ENCODE measurements at places on chromosomes 2 and 18.

- no peak for DNase-seq
Measured at GRCh38 chr2:235494716-235495372, 1.0 kb downstream of the AGAP1 start.

DNA sequence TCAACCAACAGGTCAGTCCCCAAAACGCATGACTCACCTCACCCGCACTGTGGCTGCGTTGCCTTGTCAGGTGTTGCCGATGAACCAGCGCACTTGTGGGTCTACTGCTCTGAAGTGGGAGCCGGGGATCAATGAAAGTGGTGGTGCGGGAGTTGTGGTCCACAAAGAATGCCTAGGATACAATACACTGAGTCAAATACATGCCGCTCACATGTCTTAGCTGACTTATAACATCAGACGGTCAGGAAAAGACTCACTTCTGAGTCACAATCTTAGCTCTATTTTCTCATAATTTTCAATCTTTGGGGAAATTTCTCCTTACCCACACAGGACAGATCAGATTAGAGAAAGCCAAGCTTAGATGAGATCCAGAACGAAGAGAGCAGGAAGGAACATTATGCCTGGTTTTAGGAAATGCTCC lies 107.1 kb upstream of the STK17B start:
- no peak for DNase-seq

DNA sequence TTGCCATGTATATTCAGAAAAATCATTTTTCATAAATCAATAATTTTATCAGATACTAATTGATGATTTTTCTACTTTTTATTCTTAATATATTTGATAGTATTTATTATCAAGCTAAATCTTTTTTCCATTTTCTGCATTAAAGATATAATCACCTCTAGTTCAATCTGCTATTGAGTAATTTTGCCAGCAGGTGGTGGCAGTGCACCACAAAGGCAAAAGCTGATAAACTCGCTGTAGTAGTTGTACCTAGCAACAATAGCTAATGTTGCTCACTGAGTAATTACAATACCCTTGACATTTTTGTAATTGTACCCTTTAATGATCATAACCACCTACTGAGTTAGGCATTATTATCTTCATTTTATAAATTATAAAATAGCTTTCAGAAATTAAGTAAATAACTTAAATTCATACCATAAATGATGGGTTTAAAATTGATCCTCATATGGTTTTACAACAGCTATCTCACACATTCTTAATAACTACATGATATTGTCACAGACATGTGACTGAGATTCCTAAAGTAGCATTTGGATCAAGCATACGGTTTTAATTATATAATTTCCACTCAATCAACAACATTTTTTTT lies 52.0 kb upstream of the CALCRL start:
- DNase-seq, result peak; percentile 14

DNA sequence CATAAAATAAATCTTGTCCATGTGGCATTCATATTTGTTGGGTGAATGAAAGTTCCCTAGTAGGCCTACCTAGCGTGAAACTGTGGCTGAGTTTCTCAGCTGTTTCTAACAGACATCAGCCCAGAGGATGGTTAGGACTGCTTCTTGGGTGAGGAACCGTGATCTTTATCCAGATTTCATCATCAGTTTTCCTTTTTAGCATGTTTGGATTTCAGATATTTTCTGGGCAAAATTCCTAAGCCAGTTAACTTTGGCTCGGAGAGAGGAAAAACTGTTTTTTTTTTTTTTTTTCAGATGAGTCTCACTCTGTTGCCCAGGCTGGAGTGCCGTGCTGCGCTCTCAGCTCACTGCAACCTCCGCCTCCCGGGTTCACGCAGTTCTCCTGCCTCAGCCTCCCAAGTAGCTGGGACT lies 53.5 kb downstream of the DGKD start:
- DNase-seq, result no peak

GRCh38 chr2:109128616-109129355 lies at the start of gene SH3RF3:
Gene SH3RF3 (plus strand): TSS chr2:109129205.
- no peak for DNase-seq

- DNase-seq, result no peak
Measured at GRCh38 chr2:207792244-207792785, 22.6 kb upstream of the FZD5 start.

DNA sequence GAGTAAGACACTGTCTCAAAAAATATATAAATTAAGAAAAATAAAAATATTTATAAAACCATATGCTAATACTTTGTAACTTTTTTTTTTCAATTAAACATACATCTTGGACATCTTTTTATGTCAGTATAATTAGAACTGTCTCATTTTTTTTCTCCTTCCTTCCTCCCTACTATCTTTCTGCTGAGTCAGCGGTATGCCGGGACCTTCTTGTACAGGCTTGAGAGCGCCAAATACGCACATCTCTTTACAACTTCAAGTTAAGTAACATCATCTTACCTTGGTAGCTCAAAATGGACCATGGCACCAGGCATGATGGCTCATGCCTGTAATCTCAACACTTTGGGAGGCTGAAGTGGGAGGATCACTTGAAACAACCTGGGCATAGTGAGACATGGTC lies 153.4 kb downstream of the FAM161A start:
- no peak for DNase-seq

GRCh38 chr2:61888267-61889055 lies at the start of gene CCT4:
Gene CCT4 (minus strand): TSS chr2:61888656. CDS start chr2:61888507, 149 bp downstream.
- peak; percentile 77 for DNase-seq

DNA sequence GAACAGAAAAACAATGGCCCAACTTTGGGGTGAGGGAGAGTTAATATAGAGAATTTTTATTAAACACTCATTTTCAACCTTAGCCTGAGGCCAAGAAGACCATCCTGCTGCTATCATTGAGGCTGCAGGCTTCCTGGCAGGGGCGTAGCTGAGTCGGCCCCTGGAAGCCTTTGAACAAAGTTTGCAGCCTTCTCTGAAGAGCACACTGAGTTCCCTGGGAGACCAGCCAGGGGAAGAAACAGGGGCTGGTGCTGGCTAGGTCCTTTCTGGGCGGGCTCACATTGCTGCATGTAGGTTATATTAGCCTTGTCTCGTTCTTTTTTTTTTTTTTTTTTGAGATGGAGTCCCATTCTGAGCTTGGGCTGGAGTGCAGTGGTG lies 126.8 kb upstream of the HS6ST1 start:
- no peak for DNase-seq

DNA sequence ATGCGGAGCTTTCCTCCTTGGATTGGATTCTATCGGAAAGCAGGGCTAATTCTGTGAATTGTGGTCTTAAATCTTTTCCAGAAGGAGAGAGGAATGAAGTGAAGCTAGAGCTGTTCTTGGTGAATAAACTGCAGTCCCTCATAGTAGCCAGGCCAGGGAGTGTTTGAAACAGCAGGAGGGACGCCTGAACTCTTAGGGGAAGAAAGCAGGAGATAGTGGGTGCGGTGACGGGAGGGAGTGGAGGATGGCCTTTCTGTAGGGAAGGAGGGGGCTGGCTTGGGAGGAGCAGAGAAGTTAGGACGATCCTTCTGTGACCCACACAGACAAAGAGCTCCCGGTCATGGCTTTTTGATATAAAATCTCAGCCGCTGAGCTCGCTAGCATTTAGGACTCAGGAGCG lies 47.5 kb upstream of the KCNF1 start:
- no peak for DNase-seq

DNA sequence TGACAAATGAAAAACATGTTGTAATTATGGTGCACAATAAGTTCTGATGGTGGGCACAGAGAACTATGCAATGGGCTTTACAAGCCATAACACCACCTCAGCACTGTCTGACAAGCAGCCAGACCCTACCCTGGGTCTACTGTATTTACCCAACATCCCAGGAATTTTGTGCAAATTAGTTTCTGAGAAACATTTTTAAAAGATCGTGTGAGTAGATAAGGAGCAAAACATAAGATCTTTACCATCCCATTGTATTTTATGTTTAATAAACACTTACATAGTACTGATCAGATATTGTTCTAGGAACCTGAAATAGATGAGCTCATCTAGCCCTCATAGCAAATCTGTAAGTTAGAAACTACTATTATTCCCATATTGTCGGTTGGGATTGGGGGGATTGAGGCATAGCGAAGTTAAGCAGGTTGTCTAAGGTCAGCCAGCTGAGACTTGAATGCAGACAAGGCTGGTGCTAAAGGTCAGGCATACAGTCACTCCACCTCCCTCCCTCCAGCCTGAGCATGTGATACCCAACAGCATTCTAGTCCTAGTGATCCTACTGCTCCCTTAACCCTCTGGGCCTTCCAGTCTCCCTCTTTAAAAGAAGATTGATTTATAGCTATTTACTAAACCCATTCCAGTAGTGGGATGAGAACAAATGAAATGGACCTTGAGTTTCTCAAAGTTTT lies 67.4 kb upstream of the STAM2 start:
- no peak for DNase-seq

GRCh38 chr2:167861574-167862193 lies 385.7 kb downstream of the STK39 start:
- DNase-seq, result no peak

- DNase-seq, result no peak
Measured at GRCh38 chr2:83997889-83998288, 461.2 kb downstream of the SUCLG1 start.

DNA sequence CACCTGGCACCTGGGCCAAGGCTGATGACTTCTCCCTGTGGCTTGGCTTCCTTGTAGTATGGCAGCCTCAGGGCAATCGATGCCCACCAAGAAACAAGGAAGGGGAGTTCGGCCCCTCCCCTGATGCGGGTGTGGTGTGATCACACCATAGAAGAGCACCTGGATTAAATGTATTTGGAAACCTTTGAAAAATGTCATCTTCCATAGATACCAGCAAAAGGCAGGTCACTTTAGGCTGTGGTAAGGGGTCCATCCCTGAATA lies 198.2 kb downstream of the CYP26B1 start:
- DNase-seq, result no peak

GRCh38 chr2:232549655-232550353 lies 553 bp downstream of the TIGD1 start:
- DNase-seq, result no peak

- no peak for DNase-seq
Measured at GRCh38 chr2:57614988-57615387, 431.6 kb upstream of the VRK2 start.

GRCh38 chr2:35228584-35228983 lies 1127.0 kb upstream of the CRIM1 start:
- DNase-seq, result no peak

DNA sequence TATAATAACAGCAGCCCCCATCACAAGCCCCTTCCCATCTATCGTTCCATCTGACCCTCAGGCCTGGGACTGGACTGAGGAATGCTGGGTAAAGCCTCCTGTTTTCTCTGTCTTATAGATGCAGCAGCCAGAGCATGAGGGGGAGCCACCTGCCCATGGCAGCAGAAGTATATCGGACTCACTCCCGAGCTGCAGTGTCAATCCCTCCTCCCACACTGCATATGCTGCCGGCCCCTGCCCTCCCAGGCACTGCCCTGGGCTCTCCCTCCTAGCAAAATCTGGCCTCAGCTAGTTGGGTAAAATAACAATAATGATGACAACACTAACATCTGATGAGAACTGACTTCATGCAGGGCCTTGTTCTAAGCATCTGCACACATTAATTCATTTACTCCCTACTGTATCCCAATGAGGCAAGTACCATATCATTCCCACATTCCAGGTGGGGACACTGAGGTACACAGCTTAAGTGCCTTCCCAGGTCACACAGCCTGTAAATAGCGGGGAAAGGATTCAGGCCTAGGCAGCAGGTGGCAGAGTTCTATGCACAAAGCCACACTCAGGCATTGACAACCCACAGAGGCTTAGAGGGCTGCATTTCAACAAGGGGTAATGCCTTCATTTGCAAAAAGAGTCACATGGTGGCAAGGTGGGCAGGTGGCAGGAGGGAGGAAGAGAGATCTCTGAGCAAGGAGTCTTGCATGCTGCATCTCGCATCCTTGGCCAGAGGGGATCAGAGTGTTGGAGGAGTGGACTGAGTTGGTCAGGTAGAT lies 190.0 kb downstream of the ZBTB7C start:
- DNase-seq, result no peak

GRCh38 chr2:157785866-157786662 lies 90.1 kb downstream of the ACVR1 start:
- DNase-seq, result no peak

DNA sequence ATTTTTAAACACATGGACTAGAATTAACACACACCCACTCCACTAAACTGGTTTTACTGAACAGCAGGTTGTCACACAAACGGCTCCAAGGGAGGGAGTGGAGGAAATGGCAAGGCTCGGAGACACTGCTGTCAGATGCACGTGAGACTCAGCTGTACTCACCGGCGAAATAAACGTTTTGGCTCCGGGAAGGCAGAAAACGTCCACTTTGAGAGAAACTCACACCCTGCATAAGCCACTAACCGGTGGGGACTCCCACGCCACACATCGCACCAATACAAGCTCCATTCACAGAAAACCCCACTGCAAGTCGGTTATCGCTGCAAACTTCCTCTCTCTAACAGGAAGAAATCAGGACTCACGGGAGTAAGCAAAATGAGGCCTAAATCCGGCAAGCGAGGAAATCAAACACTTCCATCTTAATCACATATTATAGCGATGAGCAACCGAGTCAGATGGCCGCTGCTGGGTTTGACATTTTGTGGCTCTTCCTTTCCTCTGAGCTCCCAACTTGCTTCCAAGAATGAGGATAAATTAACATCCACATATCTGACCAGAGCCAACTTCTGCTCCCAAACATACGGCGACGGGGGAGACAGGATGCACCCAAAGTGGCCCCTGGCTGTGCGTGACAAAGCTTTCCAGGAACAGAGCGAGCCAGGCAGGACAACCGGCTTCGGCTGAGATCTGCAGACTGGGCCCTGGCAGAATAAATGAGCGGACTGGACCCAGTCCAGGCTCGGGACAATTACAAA lies 63.5 kb downstream of the HDAC4 start:
- DNase-seq, result no peak

DNA sequence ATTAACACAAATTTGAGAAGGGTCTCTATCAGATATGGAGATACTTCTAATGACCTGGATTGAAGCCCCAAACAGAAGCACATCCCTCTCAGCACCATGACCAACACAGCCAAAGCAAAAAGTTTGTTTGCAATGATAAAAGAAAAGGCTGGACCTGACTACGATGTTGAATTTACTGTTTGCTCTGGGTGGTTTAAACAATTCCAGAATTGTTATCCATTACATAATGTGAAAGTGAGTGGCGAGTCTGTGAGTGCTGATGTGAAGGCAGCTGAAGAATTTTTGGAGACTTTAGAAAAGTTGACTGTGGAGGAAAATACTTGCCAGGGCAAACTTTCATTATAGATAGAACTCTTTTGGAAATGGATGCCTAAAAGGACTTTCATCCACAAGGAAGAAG lies 17.4 kb upstream of the DLX2 start:
- no peak for DNase-seq

DNA sequence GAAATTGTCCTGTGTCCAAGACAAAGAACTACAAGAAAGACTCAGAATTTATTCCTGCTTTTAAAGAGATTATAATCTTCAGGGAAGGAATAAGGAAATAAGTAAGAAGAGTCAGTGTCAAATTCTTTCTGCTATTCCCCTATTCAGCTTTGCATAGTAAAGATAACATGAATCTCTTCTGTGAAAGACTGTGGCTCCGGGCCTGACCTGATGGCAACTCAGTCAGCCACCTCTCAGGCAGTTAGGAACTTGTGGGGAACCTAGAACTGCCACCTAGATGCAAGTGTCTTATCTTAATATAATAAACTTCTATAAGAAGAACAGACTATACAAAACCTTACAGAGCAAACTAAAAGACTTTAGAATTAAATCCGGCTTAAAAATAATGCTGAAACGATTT lies 382.0 kb downstream of the RAD51AP2 start:
- no peak for DNase-seq

GRCh38 chr2:231716666-231717280 lies 8.4 kb downstream of the PTMA start:
- DNase-seq, result no peak

Data from NCI-H1694 (cell line).